Foreskin melanocyte (primary cell): ENCODE measurements at places on chromosomes 4 and X.

- no peak for DNase-seq
These were observed 45.0 kb upstream of the IL13RA1 start for GRCh38 chrX:118682258-118683014.

DNA sequence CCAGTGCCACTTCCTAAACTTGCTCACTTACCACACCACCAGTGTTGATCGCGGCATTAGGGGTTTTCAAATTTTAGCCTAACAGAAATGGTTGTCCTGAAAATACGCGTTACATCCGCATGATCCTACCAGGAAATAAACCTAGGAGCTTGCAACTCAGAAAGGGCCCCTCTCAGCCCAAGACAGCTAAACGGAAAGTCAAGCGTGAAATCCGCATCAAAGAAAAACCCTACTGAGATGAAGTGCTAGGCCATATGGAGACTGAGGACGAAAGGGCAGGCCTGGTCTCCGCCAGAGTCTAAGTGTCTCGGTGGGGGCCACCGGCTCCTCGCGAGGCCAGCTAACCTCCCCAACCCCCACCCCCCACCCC, 626 bp downstream of the YTHDC1 start:
- peak; percentile 38 for DNase-seq

DNA sequence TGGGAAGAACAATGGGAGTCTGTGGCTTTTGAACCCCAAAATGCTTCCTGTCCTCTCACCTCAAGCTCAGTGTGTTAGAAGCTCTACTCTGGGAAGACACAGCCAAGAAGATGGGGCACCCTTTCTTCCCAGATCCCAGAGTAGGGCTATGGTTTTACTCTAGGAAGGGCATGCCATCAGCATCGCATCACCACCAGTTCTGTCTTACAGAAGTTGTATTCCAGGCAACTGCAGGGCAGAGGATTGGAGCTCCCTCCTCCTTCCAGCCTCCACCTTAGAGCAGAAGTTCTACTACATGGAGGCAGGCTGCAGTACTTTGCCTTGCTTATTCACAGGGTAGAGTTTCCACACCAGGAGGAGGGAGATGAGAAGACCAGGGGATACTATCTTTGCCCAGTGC, 18.1 kb upstream of the ZFX start:
- DNase-seq = no peak

- DNase-seq = no peak
These were observed 36.9 kb downstream of the AMMECR1 start for GRCh38 chrX:110280954-110281353.
